ENCODE measurements at places on chromosomes 1 and 21.

GRCh38 chr1:30172299-30172694 is 551.1 kb downstream of the MATN1 start:
- no peak for DNase-seq

DNA sequence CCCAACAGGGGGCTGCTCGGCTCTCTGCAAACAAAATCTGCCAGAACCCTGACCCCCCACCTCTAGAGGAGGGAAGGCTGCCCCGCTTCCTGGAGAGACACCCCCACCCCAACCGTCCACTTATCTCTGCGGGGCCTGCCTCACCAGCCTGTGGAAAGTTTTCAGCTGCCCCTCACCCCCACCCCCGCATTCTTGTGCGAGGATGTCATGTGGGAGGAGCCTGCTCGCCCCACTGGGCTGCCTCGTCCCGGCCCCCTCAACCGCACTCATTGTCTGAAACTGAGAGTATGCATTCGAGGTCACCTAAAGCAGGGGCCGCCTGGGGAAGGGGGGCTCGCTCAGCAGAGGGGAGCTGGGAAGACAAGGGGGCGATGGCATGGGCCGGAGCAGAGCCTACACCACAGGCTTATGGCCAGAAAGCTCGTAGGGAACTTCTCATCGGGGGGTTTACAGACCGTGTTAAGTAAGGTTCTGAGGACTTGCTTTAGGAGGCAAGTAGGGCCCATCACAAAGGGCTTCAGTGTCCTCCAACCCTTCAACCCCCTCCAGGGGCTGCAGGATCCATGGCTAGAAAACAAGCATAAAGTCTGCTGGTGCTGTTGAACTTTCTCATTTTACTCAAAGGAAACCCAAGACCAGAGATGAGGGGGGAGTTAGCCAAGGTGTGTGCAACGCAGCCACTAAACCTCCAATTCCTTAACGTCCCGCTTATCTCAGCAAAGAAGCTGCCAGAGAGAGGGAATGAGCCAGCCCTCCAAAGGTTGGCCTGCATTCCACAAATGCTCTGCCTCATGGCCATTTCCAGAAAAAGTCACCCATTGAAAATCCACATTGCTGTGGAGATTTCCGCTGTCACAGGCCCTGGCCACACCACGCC is 9.4 kb downstream of the EPHA2 start:
- no peak for DNase-seq

DNA sequence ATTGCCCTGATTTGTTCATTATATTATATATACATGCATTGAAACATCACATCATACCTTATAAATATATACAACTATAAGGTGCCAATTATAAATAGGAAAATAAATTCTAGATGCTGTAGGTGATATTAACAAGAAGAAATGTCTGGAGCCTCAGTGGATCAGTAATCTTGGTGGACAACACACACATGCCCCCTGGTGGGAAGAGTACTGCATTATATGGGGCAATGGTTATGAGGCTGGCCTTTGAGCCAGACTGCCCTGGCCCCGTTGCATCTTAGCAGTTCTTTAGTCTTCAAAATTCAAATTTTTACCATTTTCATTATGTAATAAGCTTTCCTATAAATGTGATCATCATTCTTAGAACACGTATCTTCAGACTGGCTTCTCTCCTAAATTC is 335.0 kb upstream of the GREM2 start:
- DNase-seq, result no peak

DNA sequence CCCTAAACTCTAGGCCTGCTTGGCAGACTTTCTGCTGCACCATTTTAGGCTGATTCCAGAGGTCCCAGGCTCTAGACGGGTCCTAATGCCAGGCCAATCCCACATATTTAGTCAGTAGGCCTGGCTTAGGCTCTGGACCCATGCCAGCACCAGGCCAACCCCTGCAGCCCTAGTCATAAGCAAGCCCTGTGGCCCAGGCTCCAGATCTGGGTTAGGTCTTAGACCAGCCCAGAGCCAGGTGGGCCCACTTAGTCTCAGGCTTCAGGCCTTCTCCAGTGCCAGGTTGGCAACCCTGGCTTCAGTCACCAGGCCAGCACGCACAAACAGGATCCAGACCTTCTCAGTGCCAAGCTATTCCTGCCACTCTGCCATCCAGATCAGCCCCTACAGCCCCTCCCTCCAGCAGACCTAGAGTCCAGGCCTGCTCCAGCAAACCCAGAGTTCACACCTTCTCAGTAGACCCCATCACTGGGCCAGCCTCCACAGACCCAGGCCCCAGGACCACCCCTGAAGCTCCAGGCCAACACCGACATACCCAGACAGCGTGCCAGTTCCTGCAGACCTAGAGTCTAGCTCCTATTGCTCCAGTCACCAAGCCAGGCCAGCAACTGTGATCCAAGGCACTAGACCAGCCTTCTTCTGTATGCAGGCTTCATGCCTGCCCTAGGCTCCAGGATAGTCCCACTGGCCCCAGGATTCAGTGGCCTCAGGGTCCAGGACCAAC is 467.6 kb downstream of the RWDD3 start:
- DNase-seq, result no peak

DNA sequence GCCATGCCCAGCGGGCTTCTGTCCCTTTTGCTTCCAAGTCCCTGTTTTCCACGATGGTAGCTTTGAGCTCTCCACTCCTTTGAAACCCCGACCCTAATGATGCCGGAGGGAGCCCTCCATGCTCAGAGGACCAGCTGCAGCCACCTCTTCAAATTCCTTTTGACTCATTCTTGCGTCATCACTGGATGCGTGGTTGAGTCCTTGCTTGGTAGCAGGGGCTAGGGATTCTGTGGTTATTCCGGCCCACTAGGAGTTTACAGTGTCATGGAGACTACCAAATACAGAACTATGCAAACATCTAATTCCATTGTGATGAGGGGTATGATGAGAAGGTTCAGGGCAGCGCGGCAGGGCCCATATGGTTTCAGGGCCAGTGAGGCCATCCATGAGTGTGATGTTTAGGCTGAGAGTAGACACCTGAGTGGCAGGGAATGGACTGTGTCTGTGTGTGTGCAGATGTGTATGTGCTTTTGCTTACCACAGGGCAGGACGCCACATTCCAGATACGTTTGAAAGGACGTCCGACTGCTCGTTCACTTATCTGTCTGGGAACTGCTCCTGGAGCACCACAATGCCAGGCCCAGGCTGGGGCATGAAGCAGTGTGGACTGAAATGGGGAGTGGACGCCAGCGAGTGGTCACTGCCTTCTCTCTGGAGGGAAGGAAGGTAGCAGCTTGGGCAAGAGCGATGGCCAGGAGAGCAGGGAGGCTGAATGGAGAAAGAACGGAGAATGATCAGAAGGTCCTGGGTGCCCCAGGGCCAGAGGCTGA is 30.4 kb upstream of the ZBTB21 start:
- DNase-seq, result no peak

DNA sequence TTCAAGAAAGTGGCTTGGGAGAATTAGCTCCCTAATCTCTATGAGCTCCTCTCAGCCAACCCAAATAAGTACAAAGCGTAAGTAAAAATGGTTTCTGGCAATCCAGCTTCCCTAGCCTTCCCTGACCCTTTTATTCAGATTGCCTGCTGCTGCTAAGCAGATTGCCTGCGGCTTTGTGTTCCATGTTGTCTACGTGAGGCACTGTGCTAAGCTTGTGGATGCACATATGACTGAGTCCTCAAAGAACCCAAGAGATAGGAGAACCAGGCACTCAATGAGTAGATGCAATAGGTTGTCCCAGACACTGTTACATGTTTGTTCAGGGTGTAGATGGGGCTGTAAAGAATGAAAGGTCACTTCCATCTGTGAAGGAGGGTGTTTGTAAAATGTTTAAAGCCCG is 6.3 kb upstream of the OSBPL9 start:
- DNase-seq, result no peak

DNA sequence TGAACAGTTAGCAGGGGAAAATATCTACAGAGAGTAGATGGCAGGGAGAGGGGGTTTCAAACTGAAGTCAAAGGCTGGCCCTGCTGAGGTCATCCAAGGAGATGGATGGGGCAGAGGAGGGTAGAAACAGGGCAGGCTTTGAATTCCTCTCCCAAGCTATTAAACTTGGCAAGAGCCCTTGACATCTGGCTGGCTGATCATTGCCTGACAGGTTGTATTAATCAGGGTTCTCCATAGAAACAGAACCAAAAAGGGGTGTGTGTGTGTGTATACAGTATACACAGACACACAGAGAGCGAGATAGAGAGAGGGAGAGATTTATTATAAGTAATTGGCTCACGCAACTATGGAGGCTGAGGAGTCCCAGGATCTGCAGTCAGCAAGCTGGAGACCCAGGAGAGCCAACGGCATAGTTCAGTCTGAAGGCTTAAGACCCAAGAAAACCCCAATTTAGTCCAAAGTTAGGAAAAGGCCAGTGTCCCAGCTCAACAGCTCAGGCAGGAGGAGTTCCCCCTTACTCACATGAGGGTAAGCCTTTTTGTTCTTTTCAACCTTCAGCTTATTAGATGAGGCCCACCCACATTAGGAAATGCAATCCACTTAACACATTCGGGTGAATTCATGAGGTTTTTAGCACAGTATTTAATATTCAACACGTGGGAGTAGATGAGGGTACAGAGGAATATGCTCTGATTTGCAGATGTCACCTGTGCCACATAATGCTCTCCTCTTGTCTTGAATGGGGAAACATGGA is 46.7 kb upstream of the HAO2 start:
- DNase-seq, result no peak

- DNase-seq, result no peak
Observed at GRCh38 chr1:37723072-37723389, 30.7 kb downstream of the CDCA8 start.

DNA sequence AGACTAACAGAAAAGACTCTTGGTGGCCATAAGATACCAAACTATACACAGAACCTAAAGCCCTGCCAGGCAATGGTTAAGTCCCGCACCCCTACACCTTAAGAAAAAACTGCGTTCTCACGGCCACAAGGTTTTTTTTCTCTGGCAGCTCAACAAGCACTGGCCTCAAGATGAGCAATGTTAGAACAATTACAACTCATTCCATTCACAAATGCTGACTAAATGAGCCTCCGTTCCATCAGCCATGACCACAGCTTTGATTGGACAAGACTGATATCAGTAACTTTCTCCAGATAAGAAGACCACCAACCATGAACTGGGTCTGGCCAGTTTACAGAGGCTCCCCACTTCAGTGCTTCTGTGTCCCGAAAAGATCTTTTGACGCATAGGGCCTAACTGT is 31.9 kb downstream of the SEC16B start:
- no peak for DNase-seq

- no peak for DNase-seq
Observed at GRCh38 chr1:59682396-59683080, 132.2 kb upstream of the HOOK1 start.

- no peak for DNase-seq
Observed at GRCh38 chr1:62774971-62775595, 8.8 kb upstream of the ATG4C start.

- no peak for DNase-seq
Observed at GRCh38 chr1:158212320-158212719, 31.6 kb downstream of the CD1D start.

GRCh38 chr1:228457396-228458176 is 29.6 kb upstream of the RNF187 start:
- peak; percentile 78 for DNase-seq

DNA sequence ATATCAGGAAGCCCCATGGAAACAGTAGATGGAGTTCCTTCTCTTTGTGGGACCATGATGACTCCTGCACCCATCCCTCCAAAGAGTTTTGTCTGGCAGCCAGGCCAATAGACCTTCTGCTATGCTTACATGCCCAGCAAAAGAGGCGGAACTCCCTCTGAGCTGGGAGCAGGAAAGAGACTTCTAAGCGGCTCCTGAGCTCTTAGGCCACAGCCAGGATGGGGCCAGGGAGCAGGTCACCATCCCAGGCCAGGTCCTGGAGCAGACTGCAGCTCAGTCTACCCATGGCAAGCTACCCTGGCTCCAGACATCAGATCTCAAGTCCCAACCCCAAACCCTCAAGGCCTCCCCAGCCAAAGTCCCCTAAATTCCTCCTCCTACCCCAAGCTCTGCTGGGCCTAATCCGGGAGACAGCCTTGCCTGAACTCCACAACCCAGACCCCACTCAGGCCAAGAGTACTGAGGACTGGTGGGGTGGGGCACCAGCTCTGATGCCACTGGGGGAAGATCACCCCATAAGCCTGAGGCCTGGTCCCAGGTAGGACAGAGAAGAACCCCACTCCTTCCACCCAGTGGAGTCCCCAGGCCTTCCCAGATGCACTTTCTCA is 387.9 kb downstream of the MATN1 start:
- DNase-seq, result no peak

DNA sequence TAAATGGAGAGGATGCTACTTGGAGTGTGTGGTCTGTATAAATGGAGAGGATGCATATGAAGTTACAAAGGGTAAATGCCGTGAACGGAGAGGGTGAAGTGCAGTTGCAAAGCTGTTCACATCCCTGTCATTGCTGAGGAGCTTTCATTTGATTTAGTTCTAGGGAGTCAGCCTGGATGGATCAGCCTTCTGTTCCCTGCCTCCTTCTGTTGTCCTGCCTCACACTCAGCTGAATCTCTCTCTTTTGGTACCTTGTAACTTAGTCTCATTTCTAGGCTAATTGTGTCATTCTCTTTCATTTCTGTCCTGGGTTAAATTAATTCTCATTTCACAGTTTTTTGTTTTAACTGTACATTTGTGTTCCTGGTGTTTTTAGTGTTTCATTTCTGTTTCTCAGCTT is 133.2 kb upstream of the COL6A1 start:
- DNase-seq, result no peak

DNA sequence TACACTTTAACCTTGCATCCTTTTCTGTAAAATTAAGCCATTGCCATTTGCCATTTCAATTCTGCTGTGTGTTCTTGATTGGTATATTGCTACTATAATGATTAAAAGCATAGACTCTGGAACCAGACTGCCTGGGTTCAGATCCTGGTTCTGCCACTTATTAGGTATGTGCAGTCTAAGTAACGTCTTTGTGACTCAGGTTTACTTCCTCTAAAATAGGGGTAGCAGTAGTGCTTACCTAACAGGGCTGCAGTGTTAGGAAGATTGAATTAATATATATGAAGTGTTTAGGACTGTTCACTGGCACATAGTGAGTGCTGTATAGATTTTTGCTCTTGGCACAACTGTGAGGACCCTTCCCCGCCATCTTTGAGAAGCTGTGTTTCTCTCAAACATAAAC is 4.4 kb downstream of the CDC42 start:
- DNase-seq, result no peak

DNA sequence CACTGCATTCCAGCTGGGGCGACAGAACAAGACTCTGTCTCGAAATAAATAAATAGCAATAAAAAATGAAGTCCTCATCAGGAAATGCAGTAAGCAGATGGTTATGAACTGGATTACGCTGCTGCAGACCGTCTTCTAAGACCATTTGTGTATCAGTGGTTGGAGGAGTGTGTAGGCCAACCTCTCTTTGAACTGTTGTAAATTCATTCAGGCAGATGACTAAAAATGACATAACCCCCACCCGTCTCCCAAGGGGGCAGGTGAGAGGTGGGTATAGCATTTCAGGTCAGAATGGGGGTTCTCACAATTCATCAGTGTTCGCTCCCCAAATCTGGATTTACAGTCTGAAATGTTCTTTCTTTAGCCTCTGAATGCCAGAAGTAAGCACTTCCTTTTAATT is 177.3 kb downstream of the KIF26B start:
- DNase-seq, result no peak

DNA sequence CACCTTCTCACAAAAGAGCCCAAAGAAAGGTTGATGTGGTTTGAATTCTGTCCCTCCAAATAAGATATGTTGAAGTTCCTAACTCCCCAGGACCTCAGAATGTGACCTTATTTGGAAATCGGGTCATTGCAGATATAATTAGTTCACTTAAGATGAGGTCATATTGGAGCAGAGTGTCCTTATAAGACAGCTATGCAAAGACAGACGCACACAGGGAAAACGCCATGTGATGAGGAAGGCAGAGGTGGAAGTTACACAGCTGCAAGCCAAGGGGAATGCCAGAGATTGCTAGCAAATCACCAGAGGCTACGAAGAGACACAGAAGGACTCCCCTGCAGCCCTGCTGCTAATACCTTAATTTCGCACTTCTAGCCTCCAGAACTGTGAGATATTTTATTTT is 5.2 kb upstream of the ABCB10 start:
- DNase-seq, result no peak

Data from activated CD4-positive, CD25-positive, alpha-beta regulatory T cell treated with anti-CD3 and anti-CD28 coated beads, Interleukin-2, amount 50 U/mL, for 16 hours (primary cell).